Lower leg skin (tissue), 4 donors: ENCODE measurements at places on chromosomes 16 and 17.

DNA sequence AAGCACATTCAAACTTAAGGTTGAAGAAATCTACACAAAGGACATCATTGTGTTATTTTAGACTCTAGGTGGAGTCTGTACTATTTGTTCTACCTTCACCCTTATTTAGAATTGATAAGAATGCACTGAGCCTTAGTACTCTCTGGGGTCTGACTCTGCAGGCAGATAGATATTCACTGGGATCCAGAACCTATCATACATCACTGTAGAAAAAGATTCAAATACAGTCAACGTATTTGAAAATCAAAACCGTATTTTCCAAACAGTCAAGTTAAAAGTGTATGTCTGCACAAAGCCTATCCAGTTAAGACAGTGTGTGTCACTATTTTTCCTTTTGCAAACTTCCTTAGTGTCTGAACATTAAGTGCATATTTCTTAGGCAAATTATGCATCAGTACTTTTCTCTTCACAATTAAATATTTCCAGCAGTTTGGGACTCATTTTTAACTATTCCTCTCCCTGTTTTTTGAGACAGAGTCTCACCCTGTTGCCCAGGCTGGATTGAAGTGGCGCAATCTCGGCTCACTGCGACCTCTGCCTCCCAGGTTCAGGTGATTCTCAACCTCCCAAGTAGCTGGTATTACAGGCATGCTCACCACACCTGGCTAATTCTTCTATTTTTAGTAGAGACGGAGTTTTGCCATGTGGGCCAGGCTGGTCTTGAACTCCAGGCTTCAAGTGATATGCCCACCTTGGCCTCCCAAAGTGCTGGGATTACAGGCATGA lies 22.3 kb downstream of the MOSMO start:
- no peak for DNase-seq

GRCh38 chr16:52773026-52773425 lies 226.1 kb upstream of the TOX3 start:
- DNase-seq: no peak

DNA sequence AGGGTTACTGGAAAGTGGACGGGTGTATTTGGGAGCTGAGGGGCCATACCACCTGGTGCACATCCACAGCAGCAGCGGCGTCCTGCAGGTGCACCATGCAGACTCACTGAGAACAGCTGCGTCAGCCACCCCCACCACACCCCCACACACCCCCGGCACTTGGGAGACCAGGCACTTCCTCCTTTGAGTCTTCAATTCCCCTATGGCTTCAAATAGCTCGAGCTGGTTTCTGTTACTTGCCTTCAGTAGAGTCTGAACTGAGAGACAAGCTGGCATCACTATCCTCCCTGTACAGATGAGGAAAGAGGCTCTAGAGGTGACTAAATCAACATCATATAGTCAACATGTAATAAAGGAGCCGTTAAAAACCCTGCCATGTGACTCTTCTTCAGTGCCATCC lies 15.4 kb downstream of the CUEDC1 start:
- no peak for DNase-seq

DNA sequence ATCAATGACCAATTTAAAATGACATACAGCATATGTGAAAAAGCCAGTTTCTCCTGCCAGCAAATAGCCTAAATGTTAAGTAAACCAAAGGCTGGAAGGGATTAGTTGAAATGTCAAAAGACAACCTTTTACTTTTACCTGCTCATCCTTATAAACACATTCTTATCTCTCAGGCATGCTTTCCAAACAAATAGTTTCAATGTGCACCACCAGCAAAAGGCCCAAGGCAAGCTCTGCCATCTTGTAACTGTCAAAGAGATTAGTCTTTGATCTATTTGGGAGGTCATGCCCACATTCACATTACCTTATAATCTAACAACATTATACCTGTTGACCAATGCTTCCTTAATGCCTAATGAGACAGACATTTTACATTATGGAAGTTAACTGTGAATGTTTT lies 132.2 kb upstream of the NACA2 start:
- no peak for DNase-seq

DNA sequence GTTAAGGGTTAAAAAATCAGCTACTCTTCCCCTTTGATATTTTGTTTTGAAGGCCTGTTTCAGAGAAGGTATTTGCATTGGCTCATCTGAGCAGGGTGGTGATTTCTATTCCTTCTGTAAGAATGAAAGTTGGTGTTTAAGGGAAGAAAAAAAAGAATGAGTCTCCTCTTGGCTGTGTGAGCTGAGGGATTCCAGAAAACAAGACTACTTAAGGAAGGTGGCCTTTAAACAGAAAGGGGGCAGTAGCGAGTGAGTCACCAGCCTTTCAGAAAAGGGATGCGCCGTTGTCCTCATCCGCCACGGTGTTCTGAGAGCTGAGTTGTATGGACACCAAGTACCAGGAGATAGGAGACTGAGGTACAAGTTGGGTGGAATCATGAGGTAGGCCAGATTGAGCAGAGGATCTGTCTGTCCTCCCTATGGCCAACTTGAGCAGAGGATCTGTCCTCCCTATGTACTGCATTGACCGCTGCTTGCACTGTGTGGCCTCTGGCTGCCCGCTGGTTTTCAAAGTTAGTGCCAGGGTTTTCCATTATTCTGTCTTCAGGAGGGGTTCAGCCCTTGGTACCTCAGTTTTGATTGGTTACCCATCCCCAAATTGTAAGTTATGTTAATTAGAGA lies 8.2 kb downstream of the PRKCA start:
- no peak for DNase-seq

DNA sequence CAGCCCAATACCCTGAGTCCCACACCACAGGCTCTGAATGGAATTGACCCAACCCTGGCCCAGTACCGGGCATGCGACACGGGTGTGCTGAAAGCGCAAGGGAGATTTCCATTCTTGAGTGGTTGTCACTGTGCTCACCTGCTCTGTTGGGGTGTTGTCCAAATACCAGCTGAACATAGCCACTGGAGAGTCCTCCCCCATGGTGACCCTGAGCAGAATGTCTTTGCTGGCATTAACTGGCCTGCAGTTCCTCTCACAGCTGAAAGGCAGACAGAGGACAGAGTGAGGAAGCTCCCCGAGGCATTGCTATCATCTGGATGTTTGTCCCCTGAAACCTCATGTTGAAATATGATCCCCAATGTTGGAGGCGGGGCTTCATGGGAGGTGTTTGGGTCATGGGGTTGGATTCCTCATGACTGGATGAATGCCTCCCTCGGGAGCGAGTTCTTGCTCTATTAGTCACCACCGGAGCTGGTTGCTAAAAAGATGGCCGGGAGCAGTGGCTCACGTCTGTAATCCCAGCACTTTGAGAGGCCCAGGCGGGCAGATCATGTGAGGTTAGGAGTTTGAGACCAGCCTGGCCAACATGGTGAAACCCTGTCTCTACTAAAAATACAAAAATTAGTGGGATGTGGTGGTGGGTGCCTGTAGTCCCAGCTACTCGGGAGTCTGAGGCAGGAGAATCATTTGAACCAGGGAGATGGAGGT lies 57.3 kb upstream of the BCO1 start:
- peak; percentile 93 for DNase-seq

- no peak for DNase-seq
These were observed 61.3 kb upstream of the SDK2 start for GRCh38 chr17:73705594-73705993.

DNA sequence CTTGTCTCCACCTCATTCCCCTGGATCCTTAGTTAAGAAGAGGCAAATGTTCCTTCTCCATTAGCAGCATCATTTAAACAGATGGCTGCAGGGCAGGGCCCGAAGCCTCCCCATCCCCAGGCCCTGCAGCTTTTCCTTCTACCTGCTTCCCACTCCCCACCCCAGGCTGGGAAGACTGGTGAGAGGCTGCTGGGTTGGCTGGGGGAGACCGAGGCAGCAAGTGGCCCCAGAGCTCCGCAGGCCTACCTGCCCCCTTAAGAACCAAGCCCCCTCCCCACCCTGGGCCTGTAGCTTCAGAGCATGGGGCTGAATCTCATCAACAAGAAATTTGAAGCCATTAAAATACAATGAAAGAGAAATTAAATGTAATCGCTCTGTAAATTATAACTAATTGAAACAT lies 22.1 kb upstream of the RPL38 start:
- DNase-seq: no peak

GRCh38 chr17:59712862-59713261 lies 5.4 kb downstream of the VMP1 start:
- no peak for DNase-seq

GRCh38 chr17:17227608-17228520 lies 9.1 kb downstream of the FLCN start:
- DNase-seq: no peak

GRCh38 chr16:58863761-58864160 lies 129.6 kb upstream of the GOT2 start:
- no peak for DNase-seq

GRCh38 chr17:4140125-4140524 lies 2.7 kb downstream of the ZZEF1 start:
- no peak for DNase-seq

- peak; percentile 89 for DNase-seq
These were observed 27.2 kb upstream of the SKAP1 start for GRCh38 chr17:48457080-48457836.

DNA sequence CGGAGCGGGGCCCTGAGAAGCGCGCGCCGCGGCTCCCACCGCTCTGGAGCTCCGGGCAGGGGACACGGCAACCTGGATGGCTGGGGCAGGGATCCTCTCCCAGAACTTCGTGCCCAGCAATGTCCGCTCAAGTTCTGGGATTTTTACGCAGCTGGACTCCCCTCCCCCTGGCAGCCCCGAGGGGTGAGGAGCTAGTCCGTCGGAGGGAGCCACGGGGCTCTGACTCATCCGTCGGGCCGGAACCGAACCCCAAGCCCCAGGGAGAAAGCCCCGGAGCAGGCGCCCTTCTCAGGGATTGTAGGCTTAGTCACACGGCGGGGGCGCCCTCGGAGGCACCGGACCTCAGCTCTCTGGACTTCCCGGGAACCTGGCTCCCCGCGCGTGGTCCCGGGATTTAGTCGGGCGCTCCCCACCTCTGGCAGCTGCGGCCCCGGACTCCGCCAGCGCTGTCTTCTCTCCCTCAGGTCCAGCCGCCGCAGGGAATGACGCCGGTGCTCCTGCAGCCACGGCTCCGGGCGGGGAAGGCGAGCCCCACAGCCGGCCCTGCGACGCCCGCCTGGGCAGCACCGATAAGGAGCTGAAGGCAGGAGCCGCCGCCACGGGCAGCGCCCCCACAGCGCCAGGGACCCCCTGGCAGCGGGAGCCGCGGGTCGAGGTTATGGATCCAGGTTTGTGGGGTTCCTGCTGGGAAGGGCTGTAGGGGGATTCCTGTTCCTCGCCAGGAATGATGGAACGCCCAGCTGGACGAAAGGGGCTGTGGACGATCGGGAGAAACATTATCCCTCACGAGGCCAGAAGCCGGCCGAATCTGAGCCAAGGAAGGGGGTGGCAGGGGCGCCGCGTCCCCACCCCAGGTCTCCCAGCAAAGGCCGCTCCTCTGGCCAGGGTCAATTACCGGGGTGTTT lies 830 bp downstream of the SPHK1 start:
- DNase-seq: peak; percentile 93
